ENCODE measurements at places on chromosomes 2 and 18. TPM values are rescaled to one million over a fixed set of nuclear protein-coding genes. Genes with fewer than 3 reads are reported as not detected.

DNA sequence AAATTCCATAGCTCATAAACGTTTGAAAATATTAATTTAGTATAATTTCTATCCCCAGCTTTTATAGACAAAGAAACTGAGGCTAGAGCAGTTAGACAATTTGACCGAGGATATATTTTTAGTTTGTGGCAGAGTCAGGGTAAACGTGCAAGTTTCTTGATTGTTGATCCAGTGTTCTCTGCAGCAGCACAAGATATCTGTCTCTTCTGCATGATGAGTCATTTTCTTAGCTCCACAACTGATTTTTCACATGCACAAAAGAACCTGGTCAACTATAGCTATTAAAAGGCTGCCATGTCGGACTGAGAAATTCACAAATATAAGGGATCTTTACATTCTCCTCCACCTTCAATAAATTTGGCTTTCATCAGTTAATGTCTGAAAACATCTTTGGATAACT, 143.4 kb upstream of the CYP26B1 start:
- no peak overlapping the region for H3K4me3 ChIP-seq
- no peaks in the 10 kb centered on the region for H3K4me1 ChIP-seq
- no peaks in the 10 kb centered on the region for H3K27me3 ChIP-seq
- H3K27ac ChIP-seq = no peak overlapping the region
- no peaks in the 10 kb centered on the region for H3K36me3 ChIP-seq

Gene DSG4
- total RNA-seq = not detected

Gene GAL3ST2
- total RNA-seq = not detected

Gene OLA1
- total RNA-seq = 146 TPM

DNA sequence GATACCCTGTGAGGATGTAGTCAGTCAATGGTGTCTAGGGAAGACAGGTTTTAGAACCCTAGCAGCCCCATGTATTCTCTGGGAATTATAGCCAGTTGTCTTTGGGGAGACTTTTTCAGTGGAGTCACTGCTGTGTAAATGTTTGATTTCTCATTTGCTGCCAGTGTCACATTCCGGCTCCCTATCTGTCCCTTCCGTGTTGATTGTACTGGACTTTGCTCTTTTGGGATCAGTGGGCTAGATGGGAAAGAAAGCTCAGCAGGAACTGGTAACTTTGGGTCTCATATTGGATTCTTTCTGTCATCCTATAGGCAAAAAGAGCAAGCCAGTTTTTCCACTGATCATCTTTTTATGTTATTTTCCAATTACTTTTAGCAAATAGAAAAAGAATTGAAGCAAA, 70.1 kb downstream of the GTF3C3 start:
- no peaks in the 10 kb centered on the region for H3K4me1 ChIP-seq
- DNase-seq = no peak
- H3K4me3 ChIP-seq = no peak overlapping the region
- H3K27me3 ChIP-seq = no peaks in the 10 kb centered on the region
- H3K36me3 ChIP-seq = no peaks in the 10 kb centered on the region

- no peak for DNase-seq
- no peak overlapping the region for H3K4me3 ChIP-seq
- H3K4me1 ChIP-seq = no peaks in the 10 kb centered on the region
- no peaks in the 10 kb centered on the region for H3K36me3 ChIP-seq
Observed at GRCh38 chr18:66630831-66631230, 26.9 kb upstream of the CDH19 start.

- no peaks in the 10 kb centered on the region for H3K4me1 ChIP-seq
- H3K27ac ChIP-seq = no peak overlapping the region
- no peak overlapping the region for H3K4me3 ChIP-seq
- no peaks in the 10 kb centered on the region for H3K27me3 ChIP-seq
- H3K36me3 ChIP-seq = no peaks in the 10 kb centered on the region
- DNase-seq = no peak
Observed at GRCh38 chr2:33395034-33395433, 81.4 kb upstream of the RASGRP3 start.

Gene ASTL
- total RNA-seq = 16.2 TPM

Gene TMEFF2
- not detected for total RNA-seq

Gene SESTD1
- 3.7 TPM for total RNA-seq

- no peak for DNase-seq
- no peak overlapping the region for H3K4me3 ChIP-seq
- H3K4me1 ChIP-seq = no peaks in the 10 kb centered on the region
- no peaks in the 10 kb centered on the region for H3K36me3 ChIP-seq
- no peak overlapping the region for H3K27ac ChIP-seq
- no peaks in the 10 kb centered on the region for H3K27me3 ChIP-seq
Observed at GRCh38 chr18:68734308-68734707, 19.4 kb upstream of the TMX3 start.

Gene DNAJC5G
- total RNA-seq = not detected

Gene GTF2A1L
- not detected for total RNA-seq

DNA sequence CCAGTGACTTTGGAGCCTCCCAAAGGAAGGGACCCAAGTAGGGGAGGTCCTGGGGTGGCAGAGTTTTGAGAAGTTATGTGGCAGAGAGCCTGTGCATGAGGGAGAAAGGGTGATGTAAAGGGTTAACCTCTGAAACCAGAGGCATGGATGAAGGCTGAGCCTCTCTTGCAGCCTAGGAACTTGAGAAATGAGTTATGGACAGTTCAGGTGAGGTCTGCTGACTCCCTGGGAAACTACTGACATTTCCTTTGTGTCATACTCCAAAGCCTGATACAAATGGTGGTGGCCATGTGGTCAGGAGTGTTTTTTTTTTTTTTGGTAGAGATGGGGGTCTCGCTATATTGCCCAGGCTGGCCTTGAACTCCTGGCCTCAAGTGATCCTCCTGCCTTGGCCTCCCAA, 12.4 kb upstream of the GNLY start:
- no peak for DNase-seq
- no peaks in the 10 kb centered on the region for H3K27me3 ChIP-seq
- no peak overlapping the region for H3K4me3 ChIP-seq
- H3K4me1 ChIP-seq = peaks cover 7% of the 10 kb centered on the region
- no peaks in the 10 kb centered on the region for H3K36me3 ChIP-seq

DNA sequence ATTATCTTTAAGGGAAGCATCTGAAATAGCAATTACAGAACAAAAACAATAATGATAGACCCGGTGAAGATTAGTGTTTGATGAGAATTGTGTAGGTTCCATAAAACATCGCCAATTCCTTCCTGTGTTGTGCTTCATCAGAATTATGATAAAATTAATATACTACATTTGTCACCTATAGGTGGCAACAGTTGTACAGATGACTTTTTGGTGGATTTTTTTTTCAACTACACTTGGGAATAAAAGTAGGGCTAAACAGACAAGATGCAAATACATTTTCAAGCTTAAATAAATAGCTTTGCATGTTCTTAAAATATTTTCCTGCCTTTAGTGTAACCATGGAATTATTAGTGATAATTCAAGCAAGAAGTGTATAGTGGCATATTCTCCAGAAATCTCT, 7.0 kb upstream of the LYPD1 start:
- no peak for DNase-seq
- H3K36me3 ChIP-seq = no peaks in the 10 kb centered on the region
- no peak overlapping the region for H3K4me3 ChIP-seq
- no peak overlapping the region for H3K27ac ChIP-seq
- H3K4me1 ChIP-seq = no peaks in the 10 kb centered on the region

DNA sequence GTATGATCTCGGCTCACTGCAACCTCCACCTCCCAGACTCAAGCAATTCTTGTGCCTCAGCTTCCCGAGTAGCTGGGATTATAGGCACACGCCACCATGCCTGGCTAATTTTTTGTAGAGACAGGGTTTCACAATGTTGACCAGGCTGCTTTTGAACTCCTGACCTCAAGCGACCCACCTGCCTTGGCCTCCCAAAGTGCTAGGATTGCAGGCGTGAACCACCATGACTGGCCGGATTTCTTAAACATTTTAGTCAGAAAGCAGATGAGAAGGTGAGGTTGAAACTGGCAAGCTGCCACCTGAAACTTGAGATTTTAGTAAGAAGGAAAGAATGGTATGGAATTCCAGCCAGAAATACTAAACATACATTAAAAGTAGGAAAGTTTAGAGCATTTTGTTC, 31.9 kb downstream of the KLHL23 start:
- DNase-seq = no peak
- no peak overlapping the region for H3K4me3 ChIP-seq
- H3K27me3 ChIP-seq = no peaks in the 10 kb centered on the region
- H3K27ac ChIP-seq = no peak overlapping the region

DNA sequence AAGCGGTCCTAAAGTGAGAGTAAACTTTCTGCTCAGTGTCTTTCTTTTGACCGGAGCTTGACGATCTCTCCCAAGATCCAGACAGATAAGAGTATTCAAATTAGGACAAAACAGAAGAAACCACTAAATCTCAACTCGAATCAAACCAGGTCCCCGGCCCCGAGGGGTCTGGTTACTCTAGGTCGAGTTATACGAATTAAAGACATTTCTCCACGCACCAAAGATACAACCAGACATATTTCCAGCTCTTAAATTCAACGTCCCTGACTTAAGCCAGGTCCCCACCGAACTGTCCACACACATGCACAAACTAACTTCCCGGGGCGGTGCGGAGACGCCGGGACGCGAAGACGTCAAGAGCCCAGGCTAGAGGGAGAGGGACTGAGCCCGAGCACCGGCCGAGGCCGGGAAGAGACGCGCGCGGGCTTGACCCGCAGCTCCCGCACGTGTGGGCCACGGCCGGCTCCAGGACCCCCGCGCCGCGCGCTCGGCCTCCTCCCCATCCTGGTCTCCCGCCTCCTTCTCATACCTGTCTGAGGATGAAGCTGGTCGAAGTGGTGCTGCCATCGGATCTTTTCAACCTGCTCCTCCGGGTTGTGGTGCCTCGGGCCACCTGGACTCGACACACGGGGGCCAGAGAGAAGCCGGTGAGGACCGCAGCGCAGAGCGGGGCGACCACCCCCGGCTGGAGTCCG, 896 bp downstream of the CACNB4 start:
- no peak overlapping the region for H3K4me3 ChIP-seq
- H3K27ac ChIP-seq = no peak overlapping the region
- DNase-seq = no peak
- peaks cover 12% of the 10 kb centered on the region for H3K4me1 ChIP-seq

- no peaks in the 10 kb centered on the region for H3K27me3 ChIP-seq
- no peak overlapping the region for H3K4me3 ChIP-seq
- no peaks in the 10 kb centered on the region for H3K36me3 ChIP-seq
Observed at GRCh38 chr2:60479226-60480088, 74.0 kb downstream of the BCL11A start.

Gene SPATA3
- not detected for total RNA-seq

Gene SKOR2
- total RNA-seq = not detected

Gene RNF144A
- total RNA-seq = 13.5 TPM

Gene OTOF
- total RNA-seq = 1.7 TPM

GRCh38 chr2:142750858-142751257, 126.6 kb upstream of the KYNU start:
- H3K36me3 ChIP-seq = no peaks in the 10 kb centered on the region
- no peak for DNase-seq
- no peak overlapping the region for H3K27ac ChIP-seq
- no peaks in the 10 kb centered on the region for H3K27me3 ChIP-seq
- H3K4me1 ChIP-seq = no peaks in the 10 kb centered on the region

Gene EN1
- total RNA-seq = not detected

Gene POLR1A
- total RNA-seq = 60.3 TPM

- H3K36me3 ChIP-seq = no peaks in the 10 kb centered on the region
- no peaks in the 10 kb centered on the region for H3K27me3 ChIP-seq
- H3K4me1 ChIP-seq = no peaks in the 10 kb centered on the region
- H3K27ac ChIP-seq = no peak overlapping the region
- no peak overlapping the region for H3K4me3 ChIP-seq
Observed at GRCh38 chr2:35099342-35099741, 1256.2 kb upstream of the CRIM1 start.

Gene SEPTIN10
- 0.69 TPM for total RNA-seq

- no peaks in the 10 kb centered on the region for H3K27me3 ChIP-seq
- peaks cover 6% of the 10 kb centered on the region for H3K4me1 ChIP-seq
- H3K4me3 ChIP-seq = no peak overlapping the region
- H3K27ac ChIP-seq = no peak overlapping the region
- no peaks in the 10 kb centered on the region for H3K36me3 ChIP-seq
- DNase-seq = no peak
Observed at GRCh38 chr2:64995041-64995440, 5.8 kb downstream of the SLC1A4 start.

DNA sequence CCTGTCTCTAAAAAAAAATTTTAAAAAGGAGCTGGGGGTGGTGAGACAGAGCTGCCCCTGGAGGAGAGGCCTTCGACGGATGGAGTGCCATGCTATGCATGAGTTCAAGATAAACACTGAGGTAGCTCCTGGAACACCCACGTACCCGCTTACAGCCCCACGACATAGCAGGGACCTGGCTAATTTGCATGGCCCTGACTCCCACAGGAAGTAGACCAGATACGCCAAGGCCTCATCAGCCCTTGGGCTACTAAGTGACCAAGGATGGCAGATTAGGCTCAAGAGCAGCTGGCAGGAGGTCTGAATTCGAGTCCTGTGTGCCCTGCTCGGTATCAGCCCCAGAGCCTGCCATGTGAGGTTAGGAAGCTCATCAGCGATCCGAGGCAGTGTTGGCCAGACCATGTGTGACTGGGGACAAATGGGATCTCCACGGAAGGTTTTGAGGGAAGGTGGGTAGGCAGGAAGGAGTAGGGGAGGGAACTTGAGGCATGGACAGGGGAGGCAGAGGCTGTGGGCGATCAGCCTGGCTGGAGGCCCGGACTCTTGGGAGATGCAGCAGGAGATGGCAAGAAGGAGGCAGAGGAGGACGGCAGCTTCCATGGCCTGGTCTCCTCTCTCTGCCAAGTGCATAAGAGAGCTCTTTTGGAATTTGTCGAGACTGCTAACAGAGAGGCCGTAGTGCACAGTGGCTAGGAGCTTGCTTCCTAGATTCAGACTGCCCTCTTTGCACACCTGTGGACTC, 218.3 kb downstream of the GLI2 start:
- no peaks in the 10 kb centered on the region for H3K27me3 ChIP-seq
- no peaks in the 10 kb centered on the region for H3K4me1 ChIP-seq
- no peak for DNase-seq
- H3K27ac ChIP-seq = no peak overlapping the region

Gene CLEC4F
- not detected for total RNA-seq

Gene PSMA8
- total RNA-seq = 1.7 TPM

- no peak overlapping the region for H3K27ac ChIP-seq
- H3K36me3 ChIP-seq = no peaks in the 10 kb centered on the region
- no peaks in the 10 kb centered on the region for H3K27me3 ChIP-seq
- DNase-seq = no peak
Observed at GRCh38 chr2:170878505-170878904, 50.5 kb upstream of the GORASP2 start.

DNA sequence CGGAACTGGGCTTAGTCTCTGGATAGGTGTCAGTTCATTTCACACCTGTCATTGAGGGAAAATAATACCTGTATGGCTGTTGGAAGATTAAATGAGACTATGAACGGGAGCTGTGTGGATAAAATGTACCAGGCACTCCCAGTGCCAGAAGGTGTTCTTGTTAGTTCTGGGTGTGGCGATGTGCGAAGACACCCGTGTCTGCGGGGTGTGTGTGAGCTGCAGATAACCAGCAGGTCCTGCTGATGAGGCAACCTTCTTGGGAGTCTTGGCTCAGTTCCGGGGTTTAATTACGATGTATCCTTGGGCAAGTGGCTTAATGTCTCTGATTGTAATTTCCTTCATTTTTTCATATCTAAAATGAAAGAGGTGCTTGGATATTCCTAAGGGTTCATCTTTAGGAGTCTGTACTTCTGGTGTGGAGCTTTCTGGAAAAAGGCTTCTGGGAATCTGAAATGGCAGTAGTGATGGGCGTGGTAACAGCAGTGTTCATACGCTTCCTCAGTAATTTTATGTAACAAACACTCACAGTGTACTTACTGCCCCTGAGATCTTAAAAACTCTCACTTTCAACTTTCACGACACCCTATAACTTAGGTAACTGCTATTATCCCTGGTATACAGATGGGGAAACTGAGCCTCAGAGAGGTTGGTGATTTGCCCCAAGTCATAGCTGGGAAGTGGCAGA, 35.0 kb downstream of the NEDD4L start:
- no peak overlapping the region for H3K4me3 ChIP-seq
- no peak for DNase-seq
- H3K27ac ChIP-seq = no peak overlapping the region
- no peaks in the 10 kb centered on the region for H3K36me3 ChIP-seq

Data from CD8-positive, alpha-beta memory T cell (primary cell).